ENCODE measurements at places on chromosomes 16 and 17.
A peak's percentile ranks its signal among the peaks of the same experiment; 100 is the strongest.

DNA sequence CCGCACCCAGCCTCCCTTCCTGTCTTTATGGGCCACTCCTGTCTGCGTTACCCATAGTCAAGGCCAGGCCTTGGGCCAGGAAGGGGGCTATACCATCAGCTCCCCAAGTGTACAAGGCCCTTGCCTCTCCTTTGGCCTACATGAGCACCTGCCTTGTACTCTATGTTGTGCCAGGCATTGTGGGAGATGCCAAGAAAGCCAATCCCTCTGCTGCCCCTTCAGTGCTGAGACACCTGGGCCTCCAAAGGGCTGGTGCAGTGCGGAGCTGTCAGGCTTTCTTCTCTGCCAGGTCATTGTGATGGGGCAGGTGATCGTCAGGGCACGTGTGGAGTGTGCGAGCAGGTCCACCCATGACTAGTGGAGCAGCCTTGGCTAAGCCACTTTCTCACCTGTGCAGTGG lies 59.9 kb downstream of the MPRIP start:
- H3K36me3 ChIP-seq, result no peaks in the 10 kb centered on the region
- peaks cover 26% of the 10 kb centered on the region for H3K4me1 ChIP-seq
- no peak for DNase-seq
- no peak overlapping the region for H3K4me3 ChIP-seq
- H3K27me3 ChIP-seq, result no peaks in the 10 kb centered on the region

- no peak for DNase-seq
- H3K27ac ChIP-seq, result no peak overlapping the region
- H3K4me3 ChIP-seq, result no peak overlapping the region
- no peaks in the 10 kb centered on the region for H3K4me1 ChIP-seq
- peaks cover 3% of the 10 kb centered on the region for H3K36me3 ChIP-seq
Measured at GRCh38 chr16:4976079-4976478, 17.9 kb downstream of the SEC14L5 start.

DNA sequence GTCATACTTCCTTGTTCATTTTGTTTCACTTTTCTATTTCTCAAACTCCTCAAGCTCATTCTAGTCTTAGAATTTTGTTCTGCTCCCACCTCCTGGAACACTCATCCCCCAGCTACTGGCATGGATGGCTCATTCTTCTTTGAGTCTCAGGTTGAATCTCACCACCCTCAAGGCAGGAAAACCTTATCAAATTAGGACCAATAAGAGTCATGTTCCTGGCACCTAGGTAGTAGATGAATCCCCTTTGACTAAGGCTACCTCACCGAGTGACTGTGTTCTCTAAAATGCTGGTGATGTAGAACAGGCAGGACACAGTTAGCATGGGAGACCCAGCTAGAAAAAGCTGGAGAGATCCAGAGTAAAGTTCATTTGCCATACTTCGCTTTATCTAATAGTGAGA lies 1050.8 kb upstream of the EEF2KMT start:
- H3K4me3 ChIP-seq, result no peak overlapping the region
- DNase-seq, result no peak
- no peaks in the 10 kb centered on the region for H3K27me3 ChIP-seq
- no peak overlapping the region for H3K27ac ChIP-seq
- no peaks in the 10 kb centered on the region for H3K4me1 ChIP-seq

GRCh38 chr16:48583075-48584065 lies 26.6 kb downstream of the N4BP1 start:
- peak overlapping the region; percentile 19 for H3K27ac ChIP-seq
- no peak for DNase-seq
- no peak overlapping the region for H3K4me3 ChIP-seq
- peaks cover 13% of the 10 kb centered on the region for H3K4me1 ChIP-seq

GRCh38 chr16:73031155-73031866 lies 16.6 kb downstream of the ZFHX3 start:
- H3K27me3 ChIP-seq, result peaks cover 43% of the 10 kb centered on the region
- H3K27ac ChIP-seq, result no peak overlapping the region
- no peak overlapping the region for H3K4me3 ChIP-seq
- peaks cover 5% of the 10 kb centered on the region for H3K4me1 ChIP-seq

DNA sequence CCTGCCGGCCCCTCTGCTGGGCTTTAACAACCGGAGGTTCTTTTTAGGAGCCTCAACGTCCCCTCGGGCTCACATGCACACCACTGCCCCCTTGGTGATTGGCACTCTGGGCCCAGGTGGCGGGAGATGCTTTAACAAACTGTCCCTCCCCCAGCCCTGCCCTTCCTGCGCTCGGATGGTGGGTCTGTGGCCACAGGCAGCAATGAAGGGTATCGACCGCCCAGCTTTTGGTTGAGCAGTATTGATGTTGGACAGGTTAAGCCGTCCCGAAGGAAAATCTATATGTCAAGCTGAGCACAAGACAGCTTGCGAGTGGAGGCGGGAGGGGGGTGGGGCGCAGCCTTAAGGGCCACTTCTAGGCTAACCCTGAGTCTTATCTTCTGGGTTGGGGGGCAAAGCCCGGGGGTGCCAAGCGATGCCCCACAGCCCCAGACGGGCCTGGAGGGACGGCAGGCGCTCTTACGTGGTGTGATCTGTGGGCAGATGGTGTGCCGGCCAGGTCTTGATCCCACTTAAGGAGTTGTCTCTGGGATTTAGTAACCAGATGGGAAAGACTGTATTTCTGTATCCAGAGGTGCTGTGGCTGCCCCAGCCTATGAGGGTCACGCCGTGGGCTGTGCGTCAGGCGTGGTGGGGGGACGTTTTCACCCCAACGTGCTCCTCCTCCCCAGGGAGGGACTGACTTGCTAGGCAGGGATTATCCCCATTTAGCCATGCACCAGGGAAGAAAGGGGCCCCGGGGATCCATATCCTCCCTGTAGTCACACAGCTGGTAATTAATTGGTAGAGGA lies 6.2 kb downstream of the GSE1 start:
- H3K4me3 ChIP-seq, result no peak overlapping the region
- H3K36me3 ChIP-seq, result no peaks in the 10 kb centered on the region
- DNase-seq, result no peak

DNA sequence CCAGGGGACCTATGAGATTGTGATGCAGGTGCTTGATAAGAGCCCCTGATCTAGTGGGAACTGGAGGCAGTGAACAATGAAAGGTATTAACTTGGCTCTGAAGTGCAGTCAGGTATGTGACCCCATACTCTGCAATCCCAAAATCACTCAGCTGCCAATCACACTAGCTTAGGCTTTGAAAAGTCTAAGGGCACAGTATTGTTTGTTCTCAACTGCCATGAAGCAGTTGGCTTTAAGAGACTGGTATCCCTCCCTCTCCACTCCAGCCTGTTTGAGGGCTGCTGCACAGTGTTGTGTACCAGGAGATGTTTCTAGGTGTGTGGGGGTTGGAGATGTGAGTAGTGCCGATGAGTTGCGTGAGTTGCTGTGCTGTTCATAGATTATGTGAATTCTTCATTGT lies 2.4 kb downstream of the YPEL2 start:
- H3K27ac ChIP-seq, result no peak overlapping the region
- peaks cover 55% of the 10 kb centered on the region for H3K4me1 ChIP-seq
- H3K27me3 ChIP-seq, result no peaks in the 10 kb centered on the region
- H3K4me3 ChIP-seq, result peak overlapping the region; percentile 9
- DNase-seq, result no peak

DNA sequence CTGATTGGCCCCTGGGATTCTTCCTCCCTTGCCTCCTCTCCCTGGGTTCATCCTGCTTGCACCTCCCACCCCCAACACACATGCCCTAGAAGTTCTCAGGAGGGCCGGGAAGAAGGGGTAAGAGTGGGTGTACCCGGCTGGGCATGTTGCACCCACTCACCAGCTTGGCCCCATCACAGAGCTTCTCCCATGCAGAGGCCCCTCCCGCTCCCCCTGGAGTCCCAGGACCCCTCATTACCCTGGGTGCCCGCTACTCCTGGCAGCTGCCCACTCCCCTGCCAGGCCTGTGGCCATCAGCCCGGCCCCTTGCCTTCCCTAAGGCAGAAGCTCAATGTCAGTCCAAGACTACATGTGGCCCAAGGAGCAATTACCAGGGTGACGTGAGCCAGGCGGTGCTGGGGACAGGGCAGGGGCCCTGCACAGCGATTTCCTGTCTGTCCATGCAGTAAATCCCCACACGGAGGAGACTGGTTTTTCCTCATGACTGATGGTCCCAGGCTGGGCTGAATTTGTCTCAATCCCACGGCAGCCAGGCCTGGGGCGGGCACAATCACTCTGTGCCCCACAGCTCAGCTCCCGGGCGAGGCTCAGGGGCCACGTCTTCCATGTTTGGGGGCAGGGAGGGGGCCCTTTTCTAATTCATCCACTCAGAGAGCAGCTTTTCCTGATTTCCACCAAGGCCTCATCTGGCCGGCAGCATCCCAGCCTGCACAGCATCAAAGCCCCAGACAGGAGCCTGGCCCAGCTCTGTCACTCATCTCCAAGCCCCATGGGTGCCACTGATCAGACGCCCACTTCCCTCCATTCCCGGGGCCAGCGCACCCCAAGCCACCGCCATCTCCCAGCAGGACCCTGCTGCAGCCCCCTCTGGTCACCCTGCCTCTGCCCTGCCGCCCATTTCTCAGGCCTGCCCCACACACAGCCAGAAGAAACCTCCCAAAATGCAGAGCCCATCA lies 234.7 kb downstream of the KATNIP start:
- H3K27ac ChIP-seq, result no peak overlapping the region
- H3K27me3 ChIP-seq, result no peaks in the 10 kb centered on the region
- DNase-seq, result no peak
- no peak overlapping the region for H3K4me3 ChIP-seq
- no peaks in the 10 kb centered on the region for H3K4me1 ChIP-seq

- peak overlapping the region; percentile 37 for H3K27ac ChIP-seq
- no peak for DNase-seq
- H3K4me1 ChIP-seq, result peaks cover 4% of the 10 kb centered on the region
- H3K27me3 ChIP-seq, result no peaks in the 10 kb centered on the region
- peaks cover 2% of the 10 kb centered on the region for H3K36me3 ChIP-seq
- no peak overlapping the region for H3K4me3 ChIP-seq
Measured at GRCh38 chr16:69471121-69471520, 46.7 kb downstream of the CYB5B start.

- H3K4me1 ChIP-seq, result no peaks in the 10 kb centered on the region
- no peak overlapping the region for H3K27ac ChIP-seq
- no peaks in the 10 kb centered on the region for H3K36me3 ChIP-seq
- peaks cover 31% of the 10 kb centered on the region for H3K27me3 ChIP-seq
Measured at GRCh38 chr16:10782628-10783027, 36.0 kb downstream of the TVP23A start.

DNA sequence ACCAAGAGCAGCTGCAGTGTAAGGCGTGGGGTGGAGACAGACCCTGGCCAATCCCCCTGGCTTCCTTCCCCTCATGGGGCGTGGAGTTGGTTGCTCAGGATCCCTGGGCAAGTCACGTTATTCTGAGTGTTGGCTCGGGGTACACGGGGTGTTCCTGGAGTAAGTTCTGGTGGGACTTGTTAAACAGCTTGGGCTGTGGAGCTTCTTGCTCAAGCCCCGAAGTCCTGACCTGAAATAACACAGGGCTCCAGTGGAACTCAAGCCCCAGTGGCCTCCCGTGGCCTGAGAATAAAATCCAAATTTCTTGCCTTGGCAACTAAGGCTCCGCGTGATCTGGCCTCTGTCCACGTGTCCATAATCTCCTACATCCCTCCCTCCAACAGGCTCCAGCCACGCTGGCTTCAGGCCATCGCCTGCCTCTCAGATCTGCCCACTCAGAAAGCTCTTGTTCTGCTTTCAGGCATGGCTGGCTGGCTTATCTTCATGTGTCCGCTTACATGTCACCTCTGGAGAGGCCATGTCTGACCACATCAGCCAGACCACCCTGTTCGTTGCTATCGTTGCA lies 49.3 kb upstream of the BCO1 start:
- H3K27ac ChIP-seq, result no peak overlapping the region
- H3K4me3 ChIP-seq, result no peak overlapping the region
- no peaks in the 10 kb centered on the region for H3K36me3 ChIP-seq

DNA sequence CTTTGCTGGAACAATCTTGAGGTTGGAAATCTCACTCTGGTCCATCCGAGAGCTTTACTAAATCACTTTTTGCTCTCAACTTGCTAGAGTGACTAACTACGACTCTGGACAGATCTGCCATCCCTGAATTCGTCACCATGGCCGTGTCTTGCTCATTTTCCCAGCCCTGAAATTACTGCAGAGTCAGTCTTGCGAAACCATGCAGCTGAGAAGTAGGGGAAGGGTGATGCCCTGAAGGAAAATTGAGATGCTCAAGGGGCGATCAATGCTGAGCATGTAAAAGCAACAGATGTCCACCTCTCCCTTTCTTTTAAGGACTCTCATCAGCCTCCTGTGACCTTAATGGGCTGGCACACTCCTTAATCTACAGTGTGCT lies 18.8 kb downstream of the PCTP start:
- peaks cover 10% of the 10 kb centered on the region for H3K36me3 ChIP-seq
- H3K27ac ChIP-seq, result no peak overlapping the region
- DNase-seq, result no peak

DNA sequence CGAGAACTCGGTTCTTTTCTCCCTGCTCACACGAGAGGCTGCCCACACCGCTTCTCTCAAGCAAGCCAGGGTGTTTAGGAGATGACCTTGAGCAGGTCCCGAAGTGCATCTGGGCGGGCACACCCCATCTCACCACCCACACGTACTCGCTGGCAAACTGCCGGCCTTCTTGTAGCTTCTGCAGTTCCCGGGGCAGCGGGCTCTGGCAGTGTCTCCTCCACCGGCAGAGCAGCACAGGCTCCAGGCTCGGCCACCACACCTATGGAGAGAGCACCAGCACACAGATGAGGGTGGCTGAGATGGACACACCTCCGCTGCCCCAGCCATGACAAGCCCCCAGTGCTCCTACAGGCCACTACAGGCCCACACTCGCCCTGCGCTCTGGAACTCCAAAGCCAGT lies 23.5 kb downstream of the ZNF276 start:
- H3K27me3 ChIP-seq, result no peaks in the 10 kb centered on the region
- no peaks in the 10 kb centered on the region for H3K36me3 ChIP-seq
- H3K27ac ChIP-seq, result no peak overlapping the region
- H3K4me3 ChIP-seq, result no peak overlapping the region

- H3K27ac ChIP-seq, result peak overlapping the region; percentile 96
- H3K36me3 ChIP-seq, result no peaks in the 10 kb centered on the region
Measured at GRCh38 chr16:30903002-30903401, 6.6 kb downstream of the CTF1 start.

DNA sequence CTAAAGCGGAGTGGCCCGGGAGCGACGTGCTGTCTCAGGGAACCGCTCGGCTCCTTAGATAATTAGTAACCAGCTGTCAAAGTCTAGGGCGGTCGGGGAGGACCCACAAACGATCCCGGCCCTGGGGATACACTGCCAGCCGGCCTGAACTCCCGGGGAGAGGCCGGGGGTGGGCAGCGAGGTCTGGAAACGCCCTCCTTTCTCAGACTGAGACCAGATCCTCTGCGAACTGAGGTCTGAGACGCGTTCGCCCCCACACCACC lies 1.3 kb downstream of the HNF1B start:
- H3K27me3 ChIP-seq, result peaks cover 70% of the 10 kb centered on the region
- peaks cover 17% of the 10 kb centered on the region for H3K4me1 ChIP-seq
- H3K27ac ChIP-seq, result peak overlapping the region; percentile 51

- H3K36me3 ChIP-seq, result peaks cover 14% of the 10 kb centered on the region
- H3K4me3 ChIP-seq, result no peak overlapping the region
- peaks cover 8% of the 10 kb centered on the region for H3K4me1 ChIP-seq
- no peak for DNase-seq
Measured at GRCh38 chr17:80384078-80384960, 30.6 kb upstream of the ENDOV start.

- H3K36me3 ChIP-seq, result peaks cover 2% of the 10 kb centered on the region
- H3K27ac ChIP-seq, result peak overlapping the region; percentile 29
- peak overlapping the region; percentile 77 for H3K4me3 ChIP-seq
- no peaks in the 10 kb centered on the region for H3K27me3 ChIP-seq
- peaks cover 9% of the 10 kb centered on the region for H3K4me1 ChIP-seq
- DNase-seq, result no peak
Measured at GRCh38 chr17:6936370-6937028, 59.4 kb upstream of the ALOX12 start.
